ENCODE measurements at places on chromosomes 1 and 21. TPM values are rescaled to one million over a fixed set of nuclear protein-coding genes. Genes with fewer than 3 reads are reported as not detected.

Gene BACE2
- 78.8 TPM for total RNA-seq

Gene OR2T35
- total RNA-seq, result not detected

Gene NBPF4
- not detected for total RNA-seq

Gene TMEM240
- total RNA-seq, result 3.6 TPM
